ENCODE measurements at places on chromosomes 11 and 22.

DNA sequence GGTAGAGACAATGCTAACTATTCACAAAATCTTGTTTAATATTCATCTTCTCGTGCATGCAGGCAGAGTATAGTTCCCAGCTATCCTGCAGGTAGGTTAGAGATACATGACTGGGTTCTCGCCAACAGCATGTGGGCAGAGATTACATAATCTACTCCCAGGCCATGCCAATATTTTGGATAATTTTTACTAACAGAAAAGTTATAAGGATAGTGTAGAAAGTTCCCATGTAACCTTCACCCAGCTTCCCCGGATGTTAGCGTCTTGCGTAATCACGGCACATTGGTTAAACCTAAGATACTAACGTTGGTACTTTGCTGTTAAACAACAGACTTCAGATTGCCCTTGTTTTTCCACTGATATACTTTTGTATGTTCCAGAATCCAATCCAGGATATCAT, 215.5 kb upstream of the LARGE1 start:
- no peak for DNase-seq

DNA sequence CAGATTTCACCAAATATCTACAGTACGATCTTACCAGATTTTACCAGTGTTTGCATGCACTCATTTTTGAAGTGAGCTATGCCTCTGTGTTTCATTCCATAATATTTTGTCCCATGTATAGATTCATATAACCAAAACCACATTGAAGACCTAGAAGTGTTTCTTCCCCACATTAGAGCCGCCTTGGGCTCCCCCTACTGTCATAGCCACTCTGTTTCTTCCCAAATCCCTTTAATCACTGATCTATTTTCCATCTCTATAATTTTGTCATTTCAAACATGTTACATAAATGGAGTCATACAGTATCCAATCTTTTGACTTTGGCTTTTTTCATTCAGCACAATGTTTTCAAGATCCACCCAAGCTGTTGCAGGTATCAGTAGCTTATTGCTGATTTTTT, 12.7 kb downstream of the MRGPRX3 start:
- DNase-seq: no peak

DNA sequence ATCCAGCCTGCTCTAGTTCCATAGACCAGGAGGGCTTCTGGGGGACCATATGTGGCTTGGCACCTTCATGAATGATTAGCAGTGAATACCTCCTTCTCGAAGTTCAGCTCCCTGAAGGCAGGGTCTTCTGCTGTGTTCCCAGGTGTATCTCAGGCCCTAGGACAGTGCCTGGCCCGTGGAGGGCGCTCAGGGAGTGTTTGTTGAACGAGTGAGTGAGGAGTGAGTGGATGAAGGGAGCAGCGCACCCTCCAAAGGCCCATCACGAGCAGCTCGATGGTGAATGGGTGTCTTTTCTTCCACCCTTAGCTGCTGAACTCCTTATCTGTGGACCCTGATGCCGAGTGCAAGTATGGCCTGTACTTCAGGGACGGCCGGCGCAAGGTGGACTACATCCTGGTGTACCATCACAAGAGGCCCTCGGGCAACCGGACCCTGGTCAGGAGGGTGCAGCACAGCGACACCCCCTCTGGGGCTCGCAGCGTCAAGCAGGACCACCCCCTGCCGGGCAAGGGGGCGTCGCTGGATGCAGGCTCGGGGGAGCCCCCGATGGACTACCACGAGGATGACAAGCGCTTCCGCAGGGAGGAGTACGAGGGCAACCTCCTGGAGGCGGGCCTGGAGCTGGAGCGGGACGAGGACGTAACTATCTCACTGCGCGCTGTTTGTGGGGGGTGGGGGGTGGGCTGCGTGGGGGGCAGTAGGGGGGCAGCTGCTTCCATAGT, 9.5 kb downstream of the ANO1 start:
- no peak for DNase-seq

DNA sequence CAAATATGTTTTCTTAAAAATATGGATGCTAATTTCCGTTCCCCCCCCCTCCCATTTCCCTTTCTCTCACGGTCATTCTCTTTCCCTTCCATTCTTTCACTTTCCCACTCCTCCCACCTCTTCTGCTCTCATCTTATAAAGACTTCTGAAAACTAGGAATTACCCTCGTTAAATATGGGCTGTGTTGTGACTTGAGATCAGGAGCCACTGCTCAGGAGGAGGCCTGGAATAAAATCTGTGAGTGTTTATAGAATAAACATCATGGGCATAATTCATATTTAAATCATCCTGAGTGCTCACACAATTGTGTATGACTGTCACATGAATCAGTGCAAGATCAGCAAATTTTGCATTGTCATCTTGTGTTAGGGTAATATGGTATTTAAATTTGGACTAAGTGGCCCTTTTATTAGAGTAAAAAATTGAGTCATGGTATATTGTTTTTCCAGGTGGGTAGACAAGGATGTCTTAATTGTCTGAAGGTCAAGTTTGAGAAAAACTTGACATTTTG, 208.0 kb downstream of the DDX10 start:
- DNase-seq: no peak

- DNase-seq: peak; percentile 63
Observed at GRCh38 chr11:17014833-17015626, 816 bp upstream of the PLEKHA7 start.

Data from HEK293T (cell line).